ENCODE measurements at places on chromosomes 3 and 15. TPM values are rescaled to one million over a fixed set of nuclear protein-coding genes. Genes with fewer than 3 reads are reported as not detected.

CFAP100 gene
- not detected for polyA plus RNA-seq

CACNA2D3 gene
- polyA plus RNA-seq: 2.7 TPM

DAPK2 gene
- polyA plus RNA-seq: 5.0 TPM

ARPIN gene
- 14.4 TPM for polyA plus RNA-seq

GASK1A gene
- polyA plus RNA-seq: 5.6 TPM

KCNMB3 gene
- 4.8 TPM for polyA plus RNA-seq

- DNase-seq: no peak
Observed at GRCh38 chr15:62734706-62735105, 307.8 kb upstream of the TPM1 start.

DNA sequence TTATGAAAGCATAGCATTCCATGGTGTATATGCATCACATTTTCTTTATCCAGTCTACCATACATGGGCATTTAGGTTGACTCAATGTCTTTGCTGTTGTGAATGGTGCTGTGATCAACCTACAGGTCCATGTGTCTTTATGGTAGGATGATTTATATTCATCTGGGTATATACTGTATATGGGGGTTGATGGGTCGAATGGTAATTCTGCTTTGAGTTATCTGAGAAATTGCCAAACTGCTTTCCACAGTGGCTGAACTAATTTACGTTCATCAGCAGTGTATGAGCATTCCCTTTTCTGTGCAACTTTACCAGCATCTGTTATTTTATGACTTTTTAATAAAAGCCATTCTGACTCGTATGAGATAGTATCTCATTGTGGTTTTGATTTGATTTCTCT lies 662.4 kb upstream of the BCHE start:
- peak; percentile 21 for DNase-seq

- no peak for DNase-seq
Observed at GRCh38 chr3:184597829-184598573, 36.4 kb downstream of the EPHB3 start.

DNA sequence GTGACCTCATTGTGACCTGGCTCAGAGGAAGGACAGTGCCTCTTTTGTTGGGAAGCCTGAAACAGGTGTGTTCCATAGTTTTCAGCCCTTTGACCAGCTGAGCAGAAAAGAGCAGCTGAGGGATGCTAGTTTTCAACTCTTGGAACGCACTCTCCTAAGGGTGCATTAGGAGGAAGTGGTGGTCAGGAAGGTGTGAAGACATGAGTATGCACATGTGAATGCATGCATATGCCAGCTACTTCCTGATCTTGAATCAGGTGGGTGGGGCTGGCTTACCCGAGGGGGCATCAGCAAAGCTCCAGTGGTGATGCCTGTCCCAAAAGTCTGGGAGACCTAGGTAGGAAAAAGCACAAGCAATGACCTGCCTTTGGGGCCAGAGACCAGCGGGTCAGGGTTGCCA lies 23.3 kb upstream of the CEMIP start:
- DNase-seq: no peak

- DNase-seq: no peak
Observed at GRCh38 chr3:133211449-133211848, 173.3 kb downstream of the TMEM108 start.

DNA sequence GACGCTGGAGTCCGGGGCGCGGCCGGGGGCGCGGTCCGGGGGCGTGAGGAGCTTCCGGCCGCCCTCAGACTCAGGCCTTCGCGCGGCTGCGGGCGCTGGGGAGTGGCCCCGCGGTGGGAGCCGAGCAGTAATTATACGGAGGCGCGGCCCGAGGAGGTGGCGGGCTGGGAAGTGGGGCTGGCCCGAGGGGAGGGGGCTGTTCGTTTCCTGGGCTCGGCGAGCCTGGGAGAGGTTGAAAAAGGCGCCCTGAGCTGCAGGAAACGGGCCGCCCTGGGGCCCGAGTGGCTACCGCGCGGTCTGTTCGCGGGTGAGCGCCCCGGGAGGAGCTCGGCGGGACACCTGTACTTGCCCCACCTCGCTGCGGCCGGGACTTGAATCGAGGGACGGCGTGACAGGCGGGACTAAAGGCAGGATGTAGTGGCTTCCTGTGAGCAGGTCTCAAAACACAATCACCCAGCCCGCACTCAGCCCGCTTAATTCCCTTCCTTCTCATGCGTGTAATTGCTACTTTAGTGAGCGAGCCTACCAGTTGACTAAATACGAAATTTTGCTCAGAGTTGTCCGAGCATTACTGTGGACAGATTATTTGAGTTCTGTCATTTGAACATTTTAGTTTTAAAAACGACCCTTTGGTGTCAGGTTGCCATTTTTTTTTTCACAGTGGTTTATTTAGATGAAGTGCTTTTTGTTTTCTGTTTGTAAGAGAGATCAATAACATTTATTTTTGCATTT lies 860 bp downstream of the RASA2 start:
- DNase-seq: no peak

- DNase-seq: peak; percentile 7
Observed at GRCh38 chr15:53072077-53072476, 281.9 kb upstream of the ONECUT1 start.

DNA sequence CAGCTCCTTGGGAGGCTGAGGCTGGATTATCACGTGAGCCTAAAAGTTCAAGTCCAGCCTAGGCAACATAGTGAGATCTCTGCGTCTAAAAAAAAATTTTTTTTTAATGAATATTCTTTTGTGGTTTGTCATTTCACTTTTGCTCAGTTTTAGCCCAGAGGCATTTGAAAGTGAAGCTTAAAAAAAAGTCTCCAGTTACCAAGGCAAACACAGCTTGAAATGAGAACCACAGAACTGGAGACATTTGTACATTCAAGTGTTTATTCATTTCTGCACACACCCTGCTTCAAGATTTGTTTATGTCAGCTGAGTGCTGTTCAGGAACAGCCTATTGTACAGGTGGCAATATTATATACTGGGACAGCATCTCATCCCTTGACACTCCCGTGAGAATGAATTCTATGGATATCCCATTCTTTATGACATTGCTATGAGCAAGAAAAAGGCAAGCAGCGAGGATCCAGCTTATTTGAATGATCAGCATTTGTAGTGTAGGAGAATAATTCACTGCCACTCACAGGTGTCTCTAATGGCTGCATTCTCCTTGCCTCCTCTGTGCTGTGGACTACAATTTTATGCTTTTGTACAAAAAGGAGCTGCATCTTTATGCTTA lies 444.8 kb upstream of the GRM7 start:
- no peak for DNase-seq

DNA sequence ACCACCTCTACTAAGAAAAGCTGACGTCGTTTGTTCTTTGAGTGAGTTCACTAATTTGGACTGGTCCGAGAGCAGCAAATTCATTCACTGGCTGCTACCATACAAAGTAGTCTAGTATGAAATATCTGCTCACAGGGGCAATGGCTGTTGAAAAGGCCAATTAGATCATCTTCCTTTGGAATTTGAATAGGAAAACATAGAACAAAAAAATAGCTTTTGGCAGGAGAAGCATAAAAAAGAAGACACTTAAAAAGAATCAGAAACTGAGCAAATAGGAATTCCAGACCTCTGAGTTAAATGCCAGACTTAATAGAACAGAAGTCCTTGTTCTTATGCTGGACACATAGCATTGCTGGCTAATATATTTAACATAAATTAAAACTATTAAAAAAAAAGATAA lies 159.3 kb downstream of the IL1RAP start:
- peak; percentile 74 for DNase-seq

DNA sequence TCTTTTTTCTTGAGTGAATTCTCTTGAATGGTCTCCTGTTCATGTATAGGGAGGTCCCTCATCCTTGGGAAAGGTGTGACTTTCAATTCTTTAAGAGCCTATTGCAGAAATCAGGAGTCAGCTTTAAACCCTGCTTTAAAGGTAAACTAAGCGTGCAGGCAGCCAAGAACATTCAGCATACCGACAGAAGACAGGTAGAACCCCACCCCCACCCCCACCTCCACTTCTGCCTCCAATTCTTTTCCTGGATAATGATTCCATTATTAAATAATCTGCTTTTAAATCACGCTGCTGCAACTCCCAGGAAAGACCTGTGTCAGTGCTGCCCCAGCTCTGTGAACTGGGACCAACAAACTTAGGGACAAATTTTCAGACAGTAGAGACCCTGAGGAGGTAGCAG lies 49.3 kb upstream of the SKOR1 start:
- no peak for DNase-seq

DNA sequence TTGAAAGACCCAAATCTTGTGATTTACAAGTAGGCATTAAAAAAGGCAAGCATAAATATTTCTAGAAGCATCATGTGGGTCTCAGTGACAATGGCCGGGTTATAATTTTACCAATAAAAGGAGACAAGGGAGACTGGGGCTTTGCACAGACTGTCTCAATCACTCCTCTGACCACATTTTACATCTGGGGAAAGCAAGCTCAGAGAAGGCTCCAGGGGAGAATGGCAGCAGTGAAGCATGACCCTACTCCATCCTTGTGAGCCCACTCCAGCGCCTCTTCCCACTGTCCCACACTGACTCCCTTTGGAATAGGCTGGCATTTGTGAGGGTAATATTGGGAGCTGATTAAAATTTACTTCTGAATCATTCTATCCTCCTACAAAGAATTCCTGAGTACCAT lies 61.8 kb downstream of the SATB1 start:
- DNase-seq: no peak
